Gastrocnemius medialis (tissue), 4 donors: ENCODE measurements at places on chromosomes 1 and 21.
A peak's percentile ranks its signal among the peaks of the same experiment; 100 is the strongest.

GRCh38 chr1:29269382-29269781, 33.1 kb downstream of the PTPRU start:
- DNase-seq: no peak

DNA sequence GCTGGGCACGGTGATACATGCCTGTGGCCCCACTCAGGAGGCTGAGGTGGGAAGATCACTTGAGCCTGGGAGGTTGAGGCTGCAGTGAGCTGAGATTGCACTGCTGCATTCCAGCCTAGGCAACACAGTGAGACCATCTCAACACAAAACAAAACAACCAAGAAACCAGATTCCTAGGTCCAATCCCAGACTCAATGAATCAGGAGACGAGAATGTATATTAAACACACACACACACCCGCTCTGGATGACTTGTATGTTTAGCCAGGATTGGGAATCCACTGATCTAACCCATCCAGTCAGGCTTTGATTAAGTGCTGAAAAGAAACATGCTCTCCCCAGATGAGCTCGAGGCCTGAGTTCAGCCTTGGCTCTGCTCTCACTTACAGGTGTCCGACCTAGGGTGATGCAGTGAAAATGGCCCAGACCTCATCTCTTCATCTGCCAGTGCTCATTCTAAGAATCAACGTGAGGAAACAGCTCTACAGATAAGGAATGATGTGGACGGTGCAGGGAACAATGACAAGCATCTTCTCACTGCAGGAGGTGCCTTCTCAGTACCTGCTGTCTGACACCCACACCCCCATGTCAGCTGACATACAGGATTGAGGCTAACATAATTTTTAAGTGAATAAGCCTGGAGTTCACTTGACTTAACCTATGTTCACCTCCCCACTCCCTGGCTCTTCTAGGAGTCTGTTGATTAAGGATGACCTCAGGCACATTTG, 15.3 kb upstream of the SRSF4 start:
- no peak for DNase-seq

DNA sequence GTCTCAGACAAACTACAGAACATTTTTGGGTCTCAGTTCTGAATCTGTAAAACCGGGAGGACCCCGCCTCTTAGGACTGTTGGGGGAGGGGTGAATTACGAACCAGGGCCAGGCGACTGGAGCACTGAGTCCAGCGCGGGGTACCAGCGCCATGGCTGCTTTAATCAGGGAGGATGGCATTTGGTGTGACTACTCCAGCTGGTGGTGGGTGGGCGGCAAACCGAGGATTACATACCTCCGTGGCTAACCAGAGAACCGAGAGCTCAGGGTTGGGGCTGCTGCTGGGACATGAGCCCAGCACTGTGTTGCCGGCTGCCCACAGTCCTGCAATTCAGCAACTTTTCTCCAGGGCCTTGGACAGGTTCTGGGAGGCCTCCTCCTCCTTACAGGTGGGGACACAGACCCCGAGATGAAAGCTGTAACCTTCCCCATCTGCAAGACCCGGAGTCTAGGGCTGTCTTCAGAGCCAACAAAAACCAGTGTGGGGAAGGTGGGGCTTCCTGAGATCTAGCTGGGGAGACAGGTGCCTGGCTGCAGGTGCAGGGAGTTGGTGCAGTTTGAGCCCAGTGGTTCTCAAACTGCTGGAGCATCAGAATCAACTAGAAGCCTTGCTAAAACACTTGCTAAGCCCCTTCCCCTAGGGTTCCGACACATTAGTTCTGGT, 273.5 kb downstream of the FOXD2 start:
- no peak for DNase-seq

GRCh38 chr21:37199057-37199924, 67.8 kb downstream of the VPS26C start:
- DNase-seq: no peak

GRCh38 chr1:40396420-40396819, 22.9 kb downstream of the SMAP2 start:
- DNase-seq: no peak

DNA sequence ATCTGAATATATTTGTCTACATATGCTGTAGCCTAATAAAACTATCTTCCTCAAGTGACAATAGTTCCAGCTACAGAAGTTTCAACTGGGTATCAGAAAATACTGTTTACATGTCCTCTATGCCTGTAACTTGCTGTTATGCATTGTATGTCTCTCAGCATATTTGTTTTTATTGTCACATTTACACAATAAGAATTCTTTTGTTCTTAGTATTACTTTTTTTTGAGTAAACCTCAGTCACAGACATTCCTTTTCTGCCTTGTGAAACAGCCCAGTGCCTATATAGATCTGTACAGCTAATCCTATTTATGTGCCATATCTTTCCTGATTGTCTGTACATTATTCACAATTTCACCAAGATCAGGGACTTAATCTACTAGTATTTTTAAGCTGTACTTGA, 565.2 kb downstream of the NEGR1 start:
- DNase-seq: no peak

DNA sequence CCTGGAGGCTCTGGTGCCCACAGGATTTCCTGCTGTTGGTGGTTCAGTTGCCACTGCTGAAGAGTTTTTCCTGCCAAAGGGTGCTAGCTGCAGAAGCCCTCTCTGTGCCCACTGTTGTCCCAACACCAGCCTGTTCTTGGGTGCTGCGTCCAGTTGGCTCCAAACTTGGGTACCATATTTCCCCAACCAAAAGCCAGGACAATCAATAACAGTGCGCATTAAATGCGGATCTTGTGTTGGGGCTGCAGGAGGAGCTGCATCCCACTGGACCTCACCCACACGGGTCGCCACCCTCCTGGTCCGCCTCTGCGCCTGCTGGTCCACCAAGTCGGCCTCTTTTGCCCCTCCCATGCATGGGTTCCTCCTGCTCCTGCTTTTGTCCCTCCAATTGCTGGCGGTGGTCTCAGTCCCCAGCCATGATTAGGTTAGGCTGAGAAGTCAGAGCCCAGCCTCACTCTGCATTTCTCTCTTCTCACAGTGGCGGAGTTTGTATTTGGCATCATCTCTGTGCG, 9.8 kb downstream of the ABCG1 start:
- no peak for DNase-seq

- DNase-seq: no peak
Observed at GRCh38 chr1:162366671-162367070, 10.0 kb downstream of the SPATA46 start.

DNA sequence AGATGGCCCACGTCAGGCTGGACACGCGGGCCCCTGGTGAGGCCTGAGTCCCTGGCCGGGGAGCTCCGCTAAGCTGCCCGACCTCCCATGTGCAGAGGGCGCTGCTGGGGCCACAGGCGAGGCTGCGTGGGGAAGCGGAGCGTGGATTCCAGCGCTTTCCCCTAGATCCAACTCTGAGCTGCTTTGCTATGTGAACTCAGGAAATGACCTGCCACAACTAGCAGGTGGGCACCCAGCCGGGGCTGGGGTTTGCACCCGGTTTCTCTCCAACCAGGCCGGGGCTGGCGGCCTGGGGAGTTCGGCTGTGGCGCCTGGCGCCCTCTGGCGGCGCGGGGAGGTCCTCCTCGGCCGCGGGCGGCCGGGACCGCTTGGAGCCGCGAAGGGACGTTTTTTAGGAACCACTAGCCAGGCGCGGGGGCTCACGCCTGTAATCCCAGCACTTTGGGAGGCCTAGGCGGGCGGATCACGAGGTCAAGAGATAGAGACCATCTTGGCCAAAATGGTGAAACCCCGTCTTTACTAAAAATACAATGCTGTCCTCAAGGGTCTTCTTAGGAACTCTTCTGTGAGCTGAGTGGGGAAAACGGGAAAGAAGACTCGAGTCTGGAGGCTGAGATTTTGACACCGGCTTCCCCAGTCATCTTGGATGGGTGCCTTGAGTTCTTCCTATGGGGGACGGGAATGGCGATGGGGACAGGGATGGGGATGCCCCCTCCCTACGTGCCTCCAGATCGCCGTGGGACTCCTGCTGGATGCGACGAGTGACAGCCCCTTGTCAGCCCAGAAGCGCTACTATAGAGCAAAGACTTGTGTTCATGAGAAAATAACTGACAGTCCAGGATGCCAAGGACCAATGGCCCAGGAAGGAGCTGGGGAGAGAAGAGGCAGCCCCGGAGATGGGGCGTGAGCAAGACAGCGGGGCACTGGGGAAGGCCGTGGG, 12.6 kb downstream of the PYCR2 start:
- DNase-seq: peak; percentile 40

DNA sequence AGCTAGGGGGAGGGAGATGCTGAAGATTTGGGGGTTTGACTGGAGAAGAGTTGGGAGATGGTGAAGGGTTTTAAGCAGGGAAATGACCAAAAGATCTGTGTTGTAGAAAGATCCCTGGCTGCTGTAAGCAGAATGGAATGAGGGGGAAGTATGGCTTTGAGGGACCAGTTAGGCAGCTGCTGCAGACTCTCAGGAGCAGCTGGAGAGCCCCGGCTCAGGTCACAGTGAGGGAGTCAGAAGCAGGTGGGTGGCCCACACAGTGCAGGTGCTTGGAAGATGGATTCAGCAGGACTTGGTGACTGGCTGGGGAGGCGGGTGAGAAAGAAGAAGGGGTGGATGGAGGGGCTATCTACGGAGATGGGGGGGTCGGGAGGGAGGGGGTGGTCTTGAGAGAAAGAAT, 35.7 kb downstream of the EDN2 start:
- no peak for DNase-seq

- peak; percentile 27 for DNase-seq
Observed at GRCh38 chr1:109790735-109791494, 27.2 kb upstream of the EPS8L3 start.

DNA sequence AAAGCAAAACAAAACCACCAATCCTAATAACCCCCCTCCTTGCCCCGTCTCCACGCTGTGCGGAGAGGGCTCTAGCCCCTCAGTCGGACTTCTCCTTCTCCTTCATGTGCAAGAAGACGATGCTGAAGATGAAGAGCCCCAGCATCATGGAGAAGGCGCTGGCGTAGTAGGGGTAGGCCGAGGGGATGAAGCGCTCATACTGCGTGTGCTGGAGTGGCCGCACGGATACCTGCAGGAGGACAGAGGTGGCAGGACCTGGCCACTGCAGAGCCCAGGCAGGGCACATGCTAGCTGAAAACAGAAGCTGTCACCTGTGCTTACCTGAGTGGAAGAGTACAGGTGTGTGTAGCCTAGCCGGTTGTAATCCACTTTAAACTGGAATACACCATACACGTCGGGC, 8.9 kb downstream of the DDOST start:
- no peak for DNase-seq

GRCh38 chr1:231814021-231814420, 187.4 kb downstream of the DISC1 start:
- DNase-seq: no peak

DNA sequence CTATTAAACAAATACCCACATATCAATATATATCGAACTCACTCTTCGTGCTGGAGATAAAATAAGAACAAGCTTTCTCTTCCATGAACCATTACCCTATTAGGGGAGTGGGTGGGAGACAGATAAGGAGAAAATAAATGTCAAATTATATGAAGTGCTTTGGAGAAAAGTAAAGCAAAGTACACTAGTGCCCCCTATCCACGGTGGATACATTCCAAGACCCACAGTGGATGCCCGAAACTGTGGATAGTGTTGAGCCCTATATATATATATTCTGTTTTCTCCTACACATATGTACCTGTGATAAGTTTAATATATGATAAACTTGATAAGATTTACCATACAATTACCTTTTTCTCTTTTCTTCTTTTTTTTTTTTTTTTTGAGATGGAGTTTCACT, 54.6 kb downstream of the FH start:
- no peak for DNase-seq

DNA sequence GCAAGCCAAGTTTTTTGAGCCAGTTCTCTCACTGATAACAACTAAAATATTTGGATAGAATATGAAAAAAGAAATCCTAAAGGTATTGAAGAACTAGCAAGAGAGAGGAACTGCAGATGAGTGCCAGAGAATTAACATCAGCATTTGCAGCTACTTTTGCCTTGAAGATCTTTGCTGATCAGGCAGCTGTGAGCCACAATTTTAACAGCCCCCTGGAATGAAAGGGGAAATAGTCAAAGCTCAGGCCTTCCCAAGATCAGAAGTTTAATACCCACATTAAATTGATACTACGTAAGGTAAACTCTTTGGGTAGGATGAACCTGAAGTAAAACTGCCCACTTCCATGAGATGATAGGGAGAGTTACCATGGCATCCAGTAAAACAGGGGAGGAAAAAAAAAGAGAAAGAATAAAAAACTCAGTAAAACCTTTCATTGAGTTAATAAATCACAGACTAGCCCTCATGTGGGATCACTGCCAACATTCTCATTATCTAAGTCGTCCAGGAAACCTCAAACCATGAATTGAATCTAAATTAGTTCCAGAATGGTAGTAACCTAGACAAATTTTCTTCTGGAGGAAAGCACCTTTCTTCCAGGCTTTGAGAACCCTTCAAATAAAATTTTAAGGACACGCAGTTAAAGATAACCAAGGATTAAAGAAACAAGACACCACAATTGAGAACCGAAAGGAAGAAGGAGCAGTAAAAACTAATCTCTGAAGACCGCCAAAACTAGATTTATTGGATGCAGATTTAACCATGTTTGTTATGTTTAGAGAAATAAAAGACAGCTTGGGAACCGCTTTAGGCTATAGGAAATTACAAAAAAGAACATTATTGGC, 28.3 kb downstream of the SCP2 start:
- DNase-seq: no peak

GRCh38 chr1:184060316-184060715, 8.8 kb downstream of the TSEN15 start:
- DNase-seq: no peak

- DNase-seq: no peak
Observed at GRCh38 chr1:11649237-11649623, 5.0 kb downstream of the FBXO2 start.

DNA sequence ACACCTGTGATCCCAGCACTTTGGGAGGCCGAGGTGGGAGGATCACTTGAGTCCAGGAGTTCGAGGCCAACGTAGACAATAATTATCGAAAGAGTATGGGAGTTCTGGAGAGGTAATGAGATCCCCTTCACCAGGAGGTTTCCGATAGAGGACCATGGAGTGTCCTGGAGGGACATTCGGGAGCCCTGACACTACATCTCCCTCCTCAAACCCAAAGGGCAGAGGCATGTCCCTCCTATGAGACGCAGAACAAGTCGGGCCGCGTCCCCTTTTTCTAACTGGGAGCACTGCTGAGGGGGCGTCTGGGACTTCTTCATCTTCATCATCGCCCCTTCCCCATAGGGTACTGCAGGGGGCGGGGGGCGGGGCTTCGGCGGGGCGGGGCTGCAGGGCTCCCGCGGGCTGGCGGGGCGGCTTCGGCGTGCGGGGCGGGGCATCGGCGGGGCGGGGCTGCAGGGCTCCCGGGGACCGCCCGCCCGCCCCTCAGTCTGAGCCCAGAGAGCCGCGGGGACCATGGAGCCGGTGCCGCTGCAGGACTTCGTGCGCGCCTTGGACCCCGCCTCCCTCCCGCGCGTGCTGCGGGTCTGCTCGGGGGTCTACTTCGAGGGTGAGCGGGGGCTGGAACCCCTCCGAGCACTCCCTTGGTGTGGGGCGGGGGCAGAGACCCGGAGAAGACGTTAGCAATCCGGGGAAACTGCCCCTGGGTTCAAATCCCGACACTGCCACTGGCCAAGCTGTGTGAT, at the start of gene THEMIS2:
THEMIS2 (plus strand) TSS at position 486 of the 743 bp plus-strand sequence; CDS start at position 514, 28 bp downstream.
- no peak for DNase-seq
